ENCODE measurements at places on chromosomes 3 and 15. TPM values are rescaled to one million over a fixed set of nuclear protein-coding genes. Genes with fewer than 3 reads are reported as not detected.

Gene KNG1
- total RNA-seq: not detected

GRCh38 chr15:35061825-35062737 lies 23.0 kb downstream of the NANOGP8 start:
- no peak overlapping the region for H3K27ac ChIP-seq
- peaks cover 3% of the 10 kb centered on the region for H3K4me1 ChIP-seq
- H3K27me3 ChIP-seq: peaks cover 3% of the 10 kb centered on the region
- H3K36me3 ChIP-seq: no peaks in the 10 kb centered on the region
- DNase-seq: no peak
- no peak overlapping the region for H3K4me3 ChIP-seq

DNA sequence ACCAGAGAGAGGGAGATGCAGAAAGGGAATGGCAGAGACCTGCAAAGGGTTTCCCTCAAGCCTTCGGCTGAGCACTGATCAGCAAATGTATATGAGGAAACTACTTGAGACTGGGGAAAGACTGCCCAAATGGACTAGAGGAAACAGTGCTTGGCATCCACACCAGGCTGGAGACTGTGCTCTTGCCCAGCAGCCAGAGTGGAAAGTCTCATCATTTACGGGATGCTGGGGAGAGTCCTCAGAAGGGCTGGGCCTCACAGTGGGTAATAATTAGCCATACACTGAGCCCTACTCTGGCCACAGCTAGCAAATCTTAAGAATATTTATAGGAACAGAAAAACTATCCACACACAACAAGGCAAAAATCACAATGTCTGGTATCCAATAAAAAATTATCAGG lies 18.5 kb downstream of the RAB6B start:
- no peak overlapping the region for H3K4me3 ChIP-seq
- H3K36me3 ChIP-seq: peaks cover 2% of the 10 kb centered on the region
- no peaks in the 10 kb centered on the region for H3K4me1 ChIP-seq
- no peak for DNase-seq

Gene FSTL1
- 2,574 TPM for total RNA-seq

Gene ATP2B2
- not detected for total RNA-seq

- no peak for DNase-seq
- no peak overlapping the region for H3K27ac ChIP-seq
- H3K4me1 ChIP-seq: no peaks in the 10 kb centered on the region
- no peak overlapping the region for H3K4me3 ChIP-seq
- H3K27me3 ChIP-seq: peaks cover 4% of the 10 kb centered on the region
- no peaks in the 10 kb centered on the region for H3K36me3 ChIP-seq
Measured at GRCh38 chr3:147699175-147699838, 290.1 kb downstream of the ZIC1 start.

Data from osteocyte (in vitro differentiated cells).